Stimulated activated CD8-positive, alpha-beta memory T cell treated with anti-CD3 and anti-CD28 coated beads, Interleukin-12 subunit alpha, Interleukin-12 subunit beta, amount 100 ng/mL, for 4 hours (primary cell): ENCODE measurements at places on chromosomes 6 and 20.

- no peak for DNase-seq
These were observed 126.9 kb upstream of the TIAM2 start for GRCh38 chr6:154868143-154868594.

DNA sequence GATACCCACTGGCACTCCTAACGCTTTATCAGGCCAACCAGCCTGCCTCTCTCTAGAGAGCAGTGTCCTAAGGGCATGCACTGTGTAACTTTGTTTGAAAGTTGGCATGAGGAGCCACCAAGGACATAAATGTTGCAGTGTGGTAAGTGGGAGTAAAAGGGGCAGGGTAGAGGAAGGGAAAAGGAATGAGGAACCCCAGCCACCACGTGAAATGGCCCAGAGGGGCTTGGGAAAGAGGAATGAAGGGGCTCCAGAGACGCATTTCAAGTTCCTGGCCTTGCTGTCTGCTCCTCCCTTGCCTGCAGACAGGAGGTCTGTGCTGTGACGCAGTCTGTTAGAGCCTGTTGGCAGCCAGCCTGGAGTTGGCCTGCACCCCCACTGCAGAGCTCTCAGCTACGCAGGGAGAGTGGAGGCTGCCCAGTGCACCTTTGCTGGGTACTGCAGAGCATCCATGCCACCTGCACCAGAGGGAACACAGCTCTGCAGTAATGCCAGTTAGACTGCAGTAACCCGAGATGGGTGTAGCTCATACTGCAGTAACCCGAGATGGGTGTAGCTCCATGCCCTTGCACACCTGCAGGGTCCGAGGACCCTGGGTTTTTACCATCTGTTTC, 86.8 kb upstream of the SNAP25 start:
- DNase-seq = no peak

DNA sequence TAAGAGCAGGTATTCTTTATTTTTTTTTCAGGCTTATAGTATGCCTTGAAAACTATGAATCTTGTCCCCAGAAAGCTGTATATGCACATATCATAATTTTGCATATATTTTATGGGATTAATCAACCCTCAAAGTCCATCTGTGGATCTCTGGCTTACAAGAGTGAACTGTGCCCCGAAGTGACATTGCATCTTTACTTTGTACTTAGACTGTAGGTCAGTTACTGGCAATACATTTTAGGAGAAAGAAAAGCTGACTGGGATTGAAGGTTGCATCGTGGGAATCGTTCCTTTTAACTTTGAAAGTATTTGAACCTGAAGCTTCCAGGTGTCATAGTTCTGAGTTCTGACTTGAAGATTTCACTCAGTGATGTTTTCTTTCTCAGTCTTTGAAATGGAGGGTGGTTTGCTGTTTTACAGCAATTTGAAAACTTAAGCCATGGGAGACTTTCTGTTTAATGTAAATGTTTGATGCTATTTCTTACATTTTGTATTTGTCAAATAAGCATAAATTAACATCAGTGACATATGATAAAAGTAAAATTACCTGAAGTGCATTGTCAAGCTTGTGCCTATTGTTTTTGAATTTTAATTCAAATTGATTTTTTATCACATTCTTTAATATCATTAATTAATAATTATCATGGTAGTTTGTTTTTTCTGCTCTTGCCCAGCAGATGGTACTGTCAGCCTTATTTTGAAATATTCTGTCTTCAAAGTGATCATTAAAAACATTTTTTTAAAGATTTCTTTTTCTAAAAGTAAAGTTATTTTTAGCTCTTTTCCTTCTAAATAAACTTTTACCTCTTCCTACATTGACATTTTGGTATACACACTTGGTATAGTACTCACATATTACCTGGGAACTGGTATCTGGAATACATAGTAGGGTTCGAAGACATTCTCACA, 29.0 kb downstream of the L3MBTL3 start:
- no peak for DNase-seq

DNA sequence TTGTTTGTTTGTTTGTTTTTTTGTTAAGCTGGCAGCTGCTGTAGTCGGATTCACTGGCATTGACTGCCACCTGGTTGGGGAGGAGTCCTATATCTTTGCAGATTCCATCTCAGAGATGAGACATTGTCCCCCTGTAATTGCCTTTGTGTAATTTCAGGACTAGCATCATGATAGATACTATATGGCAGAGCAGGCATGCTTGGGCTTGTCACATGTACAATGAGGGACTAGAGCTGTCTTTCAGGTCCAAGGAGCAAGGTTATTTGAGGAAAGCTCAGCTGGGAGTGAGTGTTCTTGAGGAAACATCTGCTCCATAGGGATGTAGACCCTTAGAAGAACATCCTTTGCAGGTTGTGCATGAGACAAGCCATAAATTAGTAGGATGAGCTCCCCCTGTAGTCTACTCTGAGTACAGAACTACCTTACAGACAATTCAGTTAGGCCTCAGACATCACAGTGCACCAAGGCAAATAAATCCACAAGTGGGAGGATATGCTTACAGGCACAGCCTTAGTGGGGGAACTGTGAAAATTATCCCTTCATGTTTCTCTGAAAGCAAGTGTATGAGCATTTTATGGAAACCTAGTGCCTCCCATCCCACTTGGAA, 62.1 kb downstream of the BMP2 start:
- DNase-seq = no peak

- no peak for DNase-seq
These were observed 18.2 kb upstream of the MRGBP start for GRCh38 chr20:62778058-62778457.

- DNase-seq = no peak
These were observed 103.2 kb upstream of the FOXP4 start for GRCh38 chr6:41442800-41443501.

GRCh38 chr6:33843131-33844121, 39.6 kb upstream of the MLN start:
- DNase-seq = no peak

DNA sequence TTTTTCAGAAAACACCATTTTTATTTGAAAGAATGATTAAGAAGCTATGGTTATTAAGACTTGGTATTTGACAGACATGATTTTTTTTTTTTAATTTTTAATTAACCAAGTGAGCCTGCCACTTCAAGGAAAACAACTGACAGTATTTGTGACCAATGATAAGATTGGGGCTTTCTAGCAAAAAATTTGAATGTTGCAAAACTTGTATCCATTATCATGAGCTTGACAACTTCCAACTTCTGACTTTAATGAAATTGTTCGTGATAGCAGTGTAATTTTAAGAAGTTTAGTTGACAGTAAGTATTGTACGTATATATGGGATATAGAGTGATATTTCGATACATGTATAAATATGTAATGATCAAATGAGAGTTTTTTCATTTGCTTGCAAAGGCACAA, 21.6 kb upstream of the POM121L2 start:
- no peak for DNase-seq

- DNase-seq = no peak
These were observed 219.0 kb upstream of the JARID2 start for GRCh38 chr6:15026832-15027231.

GRCh38 chr6:110703010-110703905, 112.0 kb downstream of the CDK19 start:
- no peak for DNase-seq

DNA sequence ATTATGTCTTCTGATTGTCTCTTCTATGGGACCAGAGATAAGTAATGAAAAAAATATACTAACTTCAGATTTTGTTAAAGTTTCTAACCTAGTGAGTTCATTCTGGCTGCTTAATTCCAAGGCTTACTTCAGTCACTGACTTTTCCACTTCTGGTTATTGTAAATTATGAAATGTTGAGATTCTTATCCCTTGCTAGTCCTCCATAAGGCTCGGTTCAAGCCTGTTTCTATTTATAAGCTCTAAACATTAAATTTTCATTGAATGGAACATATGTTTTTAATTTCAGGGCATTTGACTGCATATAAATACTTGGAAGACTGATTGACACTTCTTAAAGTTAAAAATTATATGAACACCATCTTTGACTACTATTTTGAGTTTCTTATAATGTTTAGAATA, 23.6 kb upstream of the NKAIN2 start:
- no peak for DNase-seq

DNA sequence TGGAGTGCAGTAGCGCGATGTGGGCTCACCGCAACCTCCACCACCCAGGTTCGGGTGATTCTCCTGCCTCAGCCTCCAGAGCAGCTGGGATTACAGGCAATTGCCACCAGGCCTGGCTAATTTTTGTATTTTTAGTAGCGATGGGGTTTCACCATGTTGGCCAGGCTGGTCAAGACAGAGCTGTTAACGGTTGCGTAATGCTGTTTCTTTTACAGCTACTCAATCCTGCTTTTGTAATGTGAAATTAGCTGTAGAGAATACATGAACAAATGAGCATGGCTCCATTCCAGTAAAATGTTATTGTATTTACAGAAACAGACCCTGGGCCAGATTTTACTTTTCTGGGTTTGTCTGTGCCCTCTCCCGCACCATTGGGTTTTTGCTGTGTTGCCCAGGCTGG, 1.9 kb downstream of the PNLDC1 start:
- no peak for DNase-seq

- DNase-seq = no peak
These were observed 4.5 kb downstream of the TCFL5 start for GRCh38 chr20:62856931-62857619.

- DNase-seq = no peak
These were observed 10.7 kb downstream of the TRAM2 start for GRCh38 chr6:52566201-52566600.

DNA sequence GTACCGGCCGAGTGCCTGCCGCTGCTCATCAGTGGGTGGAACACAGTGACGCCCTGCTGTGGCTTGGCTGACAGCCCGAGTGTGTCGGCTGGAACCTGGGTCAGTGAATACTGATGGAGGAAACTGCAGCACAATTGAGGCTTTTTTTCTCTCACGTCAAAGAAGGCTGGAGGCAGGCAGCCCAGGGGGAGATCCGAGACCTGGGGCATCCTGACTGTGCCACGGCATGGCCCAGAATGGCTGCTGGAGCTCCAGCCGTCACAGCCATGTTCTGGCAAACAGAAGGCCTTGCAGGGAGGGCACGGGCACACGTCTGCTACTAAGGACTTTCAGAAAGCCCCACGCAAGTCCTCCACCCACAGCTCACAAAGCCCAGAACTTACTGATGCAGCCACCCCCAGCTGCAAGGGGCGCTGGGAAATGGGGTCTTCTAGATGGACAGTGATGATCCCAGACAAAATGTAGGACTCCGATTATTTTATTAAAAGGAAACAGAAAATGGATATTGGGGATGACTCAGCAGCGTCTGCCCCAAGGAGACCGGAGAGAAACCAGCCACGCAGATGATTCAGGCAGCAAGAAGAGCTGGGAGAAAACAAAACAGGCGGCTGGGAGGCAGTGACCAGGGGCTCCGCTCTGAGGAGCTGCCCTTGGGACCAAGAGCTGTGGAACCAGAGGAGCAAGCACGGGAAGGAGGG, 140.0 kb downstream of the TAF4 start:
- no peak for DNase-seq

- no peak for DNase-seq
These were observed 6.3 kb downstream of the JARID2 start for GRCh38 chr6:15252195-15252594.

DNA sequence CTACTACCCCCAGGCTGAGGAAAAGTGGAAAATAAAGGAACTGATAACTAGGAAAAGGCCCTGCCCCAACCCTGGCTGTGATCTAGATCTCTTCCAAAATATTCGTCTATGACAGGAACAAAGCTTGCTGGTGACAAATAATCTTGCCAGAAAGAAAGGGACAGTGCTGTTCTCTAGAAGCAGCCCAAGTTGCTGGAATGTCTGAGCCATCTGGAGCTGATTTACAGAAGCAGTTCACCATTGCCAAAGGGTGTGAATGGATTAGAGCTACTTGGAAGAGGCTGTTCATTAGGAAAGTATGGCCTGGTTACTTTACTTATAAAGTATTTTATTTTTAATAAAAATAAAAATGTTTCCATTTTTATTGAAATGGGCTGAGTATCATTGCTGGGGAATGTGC, 146.3 kb downstream of the EPM2A start:
- DNase-seq = no peak

- no peak for DNase-seq
These were observed 46.6 kb upstream of the PTPRK start for GRCh38 chr6:128567029-128567428.

GRCh38 chr6:149783551-149783950, 34.0 kb downstream of the PCMT1 start:
- no peak for DNase-seq

DNA sequence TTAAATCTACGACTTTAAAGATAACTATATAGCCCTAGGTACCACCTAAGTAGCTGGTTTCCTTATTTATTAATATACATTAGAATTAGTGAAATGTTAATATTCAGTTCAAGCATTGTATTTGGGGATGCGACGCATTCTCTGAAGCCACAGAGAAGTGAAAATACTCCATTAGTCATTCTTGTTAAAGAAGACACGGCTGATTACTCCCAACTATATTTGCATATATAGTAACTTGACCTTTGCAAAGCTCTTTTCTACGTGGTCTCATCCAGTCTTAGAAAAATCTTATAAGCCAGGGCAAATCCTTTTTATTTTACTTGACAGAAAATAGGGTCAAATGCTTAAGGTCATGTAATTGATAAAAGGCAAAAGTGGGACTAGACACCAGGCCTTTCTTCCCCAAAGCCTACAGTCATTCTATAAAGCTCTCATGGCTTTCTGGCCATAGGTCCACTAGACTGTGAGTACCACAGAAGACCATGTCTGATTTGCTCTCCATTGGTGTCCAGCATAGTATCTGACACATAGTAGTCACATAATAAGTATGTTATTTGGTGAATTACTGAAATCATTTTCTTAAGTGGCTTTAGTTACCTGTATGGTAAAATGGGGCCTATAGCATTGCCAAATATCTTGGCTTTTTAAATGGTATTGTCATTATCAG, 11.3 kb downstream of the ZHX3 start:
- no peak for DNase-seq

DNA sequence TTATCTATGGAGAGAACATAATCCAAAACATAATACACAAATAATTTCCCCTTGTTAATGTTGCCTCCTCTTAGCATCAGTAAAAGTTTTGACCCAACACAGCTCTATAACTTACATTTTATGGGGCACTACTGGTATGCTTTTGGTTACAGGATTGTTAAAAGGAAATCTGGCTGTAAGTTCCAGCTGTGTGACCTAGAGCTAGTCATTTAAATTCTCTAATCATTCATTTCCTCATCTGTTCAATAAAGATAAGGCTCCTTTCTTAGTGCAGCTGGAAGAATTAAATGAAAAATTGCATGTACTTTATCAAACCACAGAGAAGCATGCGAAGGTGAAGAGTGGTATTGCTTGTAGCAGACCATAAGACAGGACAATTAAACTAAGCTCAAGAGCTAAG, 4.6 kb downstream of the SLC17A2 start:
- DNase-seq = no peak

DNA sequence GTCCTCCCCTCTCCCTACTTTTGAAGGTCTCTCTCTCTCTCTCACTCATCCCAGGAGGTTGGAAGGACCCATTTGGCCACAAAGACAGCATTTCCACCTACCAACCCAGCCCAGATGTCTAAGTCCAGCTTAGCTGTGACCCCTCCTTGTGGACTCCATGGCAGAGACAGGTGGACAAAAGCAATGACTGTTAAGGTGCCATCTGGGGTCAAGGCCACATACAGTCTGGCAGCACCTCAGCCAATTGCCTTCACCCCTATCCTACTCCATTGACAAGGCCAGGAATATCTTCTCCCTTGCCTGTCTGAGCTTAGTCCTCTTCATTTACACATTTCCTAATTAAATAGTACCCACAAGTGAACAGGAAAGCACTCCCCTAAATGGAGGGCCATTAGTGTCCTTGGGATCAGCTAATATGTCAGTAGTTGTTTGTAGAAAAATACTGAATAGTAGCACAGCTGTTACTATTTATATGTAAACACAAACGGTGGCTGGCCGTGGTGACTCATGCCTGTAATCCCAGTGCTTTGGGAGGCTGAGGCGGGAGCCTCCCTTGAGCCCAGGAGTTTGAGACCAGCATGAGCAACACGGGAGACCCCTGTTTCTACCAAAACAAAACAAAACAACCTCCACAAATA, 28.8 kb downstream of the GCM1 start:
- no peak for DNase-seq
